RKO (cell line): ENCODE measurements at places on chromosomes 7 and 10.

DNA sequence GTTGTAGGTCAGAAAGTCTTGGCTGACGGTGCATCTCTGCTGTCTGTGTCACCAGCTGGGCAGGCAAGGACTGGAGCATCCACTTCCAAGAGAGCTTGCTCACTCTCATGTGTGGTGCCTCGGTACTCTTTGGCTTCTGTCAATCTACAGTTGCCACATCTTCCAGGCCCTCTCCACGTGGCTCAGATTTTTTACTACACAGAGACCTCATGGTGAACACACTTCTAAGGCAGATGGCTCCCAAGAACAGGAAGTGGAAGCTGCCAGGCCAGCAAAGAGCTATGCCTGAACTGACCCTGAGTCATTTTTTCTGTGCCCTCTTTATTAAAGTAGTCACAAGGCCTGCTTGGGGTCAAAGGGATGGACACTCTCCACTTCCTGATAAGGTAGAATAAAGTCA, 351.5 kb upstream of the AUTS2 start:
- DNase-seq = no peak

- DNase-seq = no peak
Measured at GRCh38 chr7:11786186-11786585, 45.8 kb downstream of the THSD7A start.

GRCh38 chr7:67542916-67543315, 546.3 kb downstream of the TYW1 start:
- DNase-seq = no peak

GRCh38 chr7:150631866-150632864, at the start of gene GIMAP6:
Gene GIMAP6, minus strand, starts transcription at chr7:150632385. Its CDS starts 2,243 bp downstream, at chr7:150630142.
- DNase-seq = no peak

DNA sequence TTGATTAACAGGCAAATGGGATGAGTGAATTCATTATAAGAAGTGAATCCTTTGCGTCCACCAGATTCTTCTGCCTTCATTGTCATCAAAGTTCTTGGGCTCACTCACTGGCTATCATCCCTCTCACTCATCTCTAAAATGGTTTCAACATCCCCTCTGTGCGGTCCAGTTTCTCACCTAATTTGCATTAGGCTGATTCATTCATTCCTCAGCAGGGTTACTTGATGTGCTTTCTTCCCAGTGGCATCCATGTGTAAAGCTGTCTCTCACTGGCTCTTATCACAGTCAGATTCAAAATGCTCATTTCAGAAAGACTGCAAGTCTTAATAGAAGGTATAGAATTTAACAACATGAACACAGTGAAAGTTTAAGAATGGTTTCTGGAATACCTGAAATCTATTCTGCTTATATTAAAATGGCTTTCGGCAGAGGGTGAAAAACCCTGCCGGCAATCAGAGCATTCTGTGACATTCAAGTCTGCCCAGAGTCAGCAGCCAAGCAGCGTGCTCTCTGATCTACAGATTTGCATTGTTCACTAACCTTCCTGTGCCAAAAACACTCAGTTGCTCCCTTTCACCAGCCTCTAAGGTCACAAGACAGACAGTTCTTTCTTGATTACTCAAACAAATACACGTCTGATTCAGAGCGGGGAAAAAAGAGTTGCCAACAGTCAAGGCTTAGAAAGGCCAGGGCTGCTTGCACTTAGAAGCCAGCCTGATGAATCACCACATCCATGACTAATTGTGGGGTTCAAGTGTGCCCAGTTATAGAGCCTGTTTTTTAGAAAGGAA, 106.7 kb downstream of the TES start:
- DNase-seq = peak; percentile 100

- peak; percentile 36 for DNase-seq
Measured at GRCh38 chr10:35074266-35074665, 15.9 kb downstream of the CUL2 start.

DNA sequence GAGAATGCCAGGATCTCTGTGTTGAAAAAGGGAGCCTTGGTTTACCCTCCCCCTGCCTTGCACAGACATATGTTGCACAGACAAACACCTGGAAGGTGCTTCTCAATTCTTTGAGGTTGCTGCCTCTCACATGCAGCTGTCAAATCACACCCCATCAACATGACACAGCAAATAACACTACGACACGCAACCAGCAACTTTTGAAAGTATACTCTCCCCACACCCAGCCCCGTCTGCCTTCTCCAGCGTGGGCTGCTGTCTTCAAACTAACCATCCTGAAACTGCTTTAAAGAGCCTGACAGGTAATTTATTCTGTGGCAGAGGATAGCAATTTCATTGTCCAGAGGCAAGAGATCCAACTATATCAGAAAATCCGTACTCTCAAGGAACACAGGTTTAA, 136.1 kb downstream of the PLXNA4 start:
- no peak for DNase-seq

DNA sequence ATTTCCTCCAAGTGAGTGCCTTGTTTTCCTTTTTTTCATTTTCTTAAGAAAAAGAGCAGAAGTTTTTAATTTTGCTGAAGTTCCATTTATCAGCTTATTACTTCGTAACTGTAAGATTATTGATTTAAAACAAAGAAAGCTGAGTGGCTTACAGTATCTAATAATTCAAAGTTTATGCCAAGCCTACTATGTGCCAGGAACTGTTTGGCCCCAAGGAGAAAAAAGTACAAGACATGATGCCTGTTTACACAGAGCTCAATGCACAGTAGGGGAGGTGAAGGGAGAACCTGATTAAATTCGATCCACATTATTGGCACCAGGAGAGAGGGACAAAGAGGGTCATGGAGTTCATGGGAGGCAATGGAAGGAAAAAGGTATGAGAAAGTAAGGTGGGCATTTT, 419.3 kb upstream of the ZMIZ1 start:
- DNase-seq = no peak

DNA sequence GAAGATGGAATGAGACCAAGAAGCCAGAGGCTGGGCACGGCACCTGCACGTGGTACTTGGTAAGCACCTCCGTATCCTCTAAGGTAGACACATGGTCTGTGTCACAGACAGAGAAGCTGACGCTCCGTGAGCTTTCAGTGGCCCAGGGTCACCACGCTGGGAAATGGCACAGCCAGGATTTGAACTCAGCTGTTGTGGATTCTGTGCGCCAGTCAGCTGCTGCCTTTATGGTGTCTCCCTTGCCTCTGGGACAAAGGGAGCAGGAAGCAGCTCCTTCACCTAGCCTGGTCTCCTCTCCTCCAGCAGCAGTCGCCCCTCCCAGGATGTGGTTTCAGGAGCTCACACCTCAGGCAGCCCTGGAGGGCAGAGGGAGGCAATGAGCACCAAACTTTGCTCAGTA, 110.8 kb downstream of the ARHGAP22 start:
- DNase-seq = no peak

DNA sequence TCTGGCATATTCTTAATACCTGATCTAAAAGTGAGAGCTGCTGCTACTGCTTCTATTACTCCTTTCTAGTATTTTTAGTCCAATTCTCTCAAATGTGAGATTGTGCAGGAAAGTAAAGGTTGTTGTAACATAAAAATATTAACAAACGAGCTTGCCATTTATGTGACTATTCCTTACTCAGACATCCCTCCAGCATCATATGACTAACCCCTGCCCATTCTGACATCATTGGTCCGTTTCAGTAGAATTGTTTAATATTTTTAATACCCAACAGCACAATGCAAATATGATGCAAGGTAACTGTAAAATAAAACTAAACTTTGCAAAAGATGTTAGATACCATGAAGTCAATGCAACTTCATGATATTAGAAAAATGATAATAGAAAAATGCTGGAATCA, 83.6 kb downstream of the CFAP58 start:
- DNase-seq = no peak

DNA sequence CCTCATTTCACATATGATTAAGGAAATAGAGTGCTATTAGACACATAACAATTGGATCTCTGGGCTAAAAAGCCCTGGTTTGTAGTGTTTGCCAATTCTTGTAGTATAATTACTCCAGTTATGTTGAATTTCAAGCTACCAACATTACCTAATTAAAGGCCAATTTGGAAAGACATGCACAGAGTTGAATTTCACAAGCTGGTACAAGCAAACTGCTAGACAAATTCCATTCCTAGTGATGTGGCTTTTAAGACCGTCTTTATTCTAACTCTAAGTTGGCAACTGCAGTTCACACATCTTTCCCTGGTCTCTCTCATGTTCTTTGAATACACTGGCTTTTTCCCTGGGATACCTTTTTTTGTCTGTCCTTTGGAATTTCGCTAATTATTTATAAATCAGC, 384.1 kb upstream of the CNTNAP2 start:
- no peak for DNase-seq

DNA sequence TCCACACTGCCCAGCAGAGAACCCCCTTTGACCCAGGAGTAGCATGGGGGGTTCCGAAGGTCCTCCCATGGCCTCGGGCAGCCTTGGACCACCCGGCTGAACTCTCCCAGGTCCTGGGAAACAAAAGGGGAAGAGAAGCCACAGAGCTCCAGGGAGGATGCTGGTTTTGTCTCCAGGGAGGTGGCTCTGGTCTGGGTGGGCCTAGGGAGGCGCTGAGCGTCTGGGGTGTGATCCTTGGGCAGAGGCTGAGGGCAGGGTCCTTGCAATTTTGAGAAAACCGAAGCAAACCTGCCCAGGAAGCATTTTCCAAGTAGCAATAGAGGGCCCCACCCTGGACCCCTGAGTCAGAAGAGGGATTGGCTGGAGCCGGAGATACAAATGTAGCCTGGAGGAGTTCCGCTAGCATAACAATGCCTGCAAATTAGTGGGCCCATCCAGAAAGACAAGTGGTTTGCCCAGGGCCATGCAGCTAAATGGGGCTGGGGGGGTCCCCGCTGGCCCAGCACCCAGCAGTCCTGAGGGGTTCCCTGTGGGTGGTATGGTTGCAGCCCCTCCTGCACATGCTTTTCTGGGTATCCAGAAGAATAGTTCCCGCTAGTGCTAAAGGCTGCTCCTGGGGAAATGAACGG, 2.0 kb downstream of the UTF1 start:
- DNase-seq = no peak

GRCh38 chr7:48112401-48113165, 23.5 kb downstream of the UPP1 start:
- no peak for DNase-seq

DNA sequence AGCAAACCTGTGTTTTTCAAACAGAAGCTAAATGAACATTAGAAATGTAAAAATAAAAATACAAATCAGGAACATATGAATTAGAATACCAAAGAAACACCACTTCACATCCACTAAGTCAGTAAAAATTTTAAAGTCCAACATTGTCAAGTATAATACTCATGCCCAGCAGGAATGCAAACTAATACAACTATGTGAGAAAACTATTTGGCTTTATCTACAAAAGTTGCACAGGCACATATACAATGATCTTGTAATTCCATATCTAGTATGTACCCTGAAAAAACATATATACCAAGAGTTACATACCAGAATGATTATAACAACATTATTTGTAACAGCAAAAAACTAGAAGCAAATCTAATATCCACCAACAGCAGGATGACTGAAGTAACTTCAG, 91.1 kb downstream of the RNF32 start:
- no peak for DNase-seq

- DNase-seq = no peak
Measured at GRCh38 chr10:6400821-6401465, 179.1 kb downstream of the PRKCQ start.

DNA sequence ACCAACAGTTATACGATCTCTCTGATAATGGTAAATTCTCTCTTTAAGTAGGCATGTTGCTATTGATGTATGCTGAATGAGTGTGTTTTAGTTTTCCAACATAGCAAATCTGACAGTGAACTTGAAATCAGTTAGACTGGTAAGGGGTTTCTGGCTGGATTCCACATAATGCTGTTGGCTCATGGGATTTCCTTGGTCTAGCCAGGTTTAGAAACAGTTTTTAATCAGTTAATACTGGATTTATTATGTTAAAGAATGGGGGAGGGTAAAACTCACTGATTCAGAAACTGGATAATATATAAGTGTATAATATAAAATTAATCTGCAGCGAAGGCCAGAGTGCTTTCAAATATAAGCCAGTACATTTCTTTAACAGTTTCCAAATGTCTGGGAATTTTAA, 55.6 kb downstream of the PCDH15 start:
- no peak for DNase-seq

- no peak for DNase-seq
Measured at GRCh38 chr10:24958721-24959381, 6.4 kb upstream of the PRTFDC1 start.

DNA sequence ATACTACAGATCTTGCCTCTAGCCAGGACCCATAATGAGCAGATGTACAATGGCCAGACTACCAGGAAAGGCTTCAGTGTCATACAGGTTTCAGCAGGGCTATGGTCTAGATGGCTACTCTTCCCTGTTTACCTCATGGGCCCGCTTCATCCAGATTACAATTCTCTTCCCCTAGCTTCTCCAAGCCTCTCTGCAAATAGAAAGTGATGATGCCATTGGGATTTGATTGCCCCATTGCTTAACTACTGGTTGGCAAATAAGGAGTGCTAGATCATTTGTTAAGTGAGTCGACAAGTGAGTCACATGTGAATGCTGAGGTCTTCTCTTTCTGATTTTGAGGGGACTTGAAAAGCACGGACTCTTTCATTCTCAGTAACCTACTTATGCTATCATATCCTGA, 361.5 kb upstream of the LRRTM3 start:
- DNase-seq = peak; percentile 17

DNA sequence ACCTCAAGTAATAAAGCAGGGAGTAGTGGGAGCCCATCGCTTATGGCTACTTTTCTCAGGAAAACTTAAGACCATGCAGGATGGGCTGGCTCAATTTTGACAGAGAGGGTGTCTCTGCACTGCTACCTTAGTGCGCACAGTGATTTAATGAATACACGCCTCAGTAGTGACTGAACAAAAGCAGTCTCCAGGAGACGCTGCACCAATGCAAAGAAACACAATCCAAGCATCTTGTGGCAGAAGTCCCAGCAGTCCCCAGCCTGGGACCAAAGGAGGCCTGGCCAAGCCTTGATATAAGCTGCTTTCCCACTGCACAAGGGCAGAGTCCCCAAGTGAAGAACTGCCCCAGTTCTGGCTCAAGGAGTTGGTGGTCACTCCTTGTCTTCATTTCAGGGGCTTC, 368.9 kb downstream of the KCNMA1 start:
- no peak for DNase-seq

DNA sequence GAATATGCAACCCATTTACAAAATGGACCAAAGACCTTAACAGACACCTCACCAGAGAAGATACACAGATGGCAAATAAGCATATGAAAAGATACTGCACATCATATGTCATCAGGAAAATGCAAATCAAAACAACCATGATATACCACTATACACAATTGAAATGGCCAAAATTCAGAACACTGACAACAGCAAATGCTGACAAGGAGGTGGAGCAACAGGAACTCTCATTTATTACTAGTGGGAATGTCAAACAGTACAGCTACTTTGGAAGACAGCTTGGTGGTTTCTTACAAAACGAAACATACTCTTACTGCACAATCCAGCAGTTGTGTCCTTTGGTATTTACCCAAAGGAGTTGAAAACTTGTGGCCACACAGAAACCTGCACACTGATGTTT, 50.0 kb upstream of the PCGF5 start:
- no peak for DNase-seq

GRCh38 chr10:44932517-44933450, 21.6 kb downstream of the TMEM72 start:
- DNase-seq = peak; percentile 78

- no peak for DNase-seq
Measured at GRCh38 chr10:33810986-33811385, 476.5 kb upstream of the NRP1 start.

- DNase-seq = no peak
Measured at GRCh38 chr10:4205113-4205512, 420.1 kb upstream of the KLF6 start.
